ENCODE measurements at places on chromosomes 5 and 9.

DNA sequence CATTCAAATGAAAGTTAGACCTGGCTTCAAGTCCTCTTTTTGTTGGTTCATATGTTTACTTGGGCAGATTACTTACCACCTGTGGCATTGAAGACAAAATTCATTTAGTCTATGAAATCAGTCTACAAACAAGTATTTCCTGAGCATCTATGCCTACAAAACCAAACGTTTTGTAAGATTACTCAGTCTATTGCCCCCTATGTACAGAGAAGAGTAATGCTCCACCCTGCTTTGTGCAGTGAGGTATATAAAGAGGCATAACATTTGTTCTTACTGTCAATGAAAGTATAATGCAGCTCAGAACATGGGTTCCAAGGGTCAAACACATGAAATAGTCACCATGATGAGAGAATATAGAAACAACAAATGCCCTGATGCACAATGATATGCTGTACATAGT, 580.7 kb downstream of the KIF4B start:
- no peak for DNase-seq

- no peak for DNase-seq
Observed at GRCh38 chr5:154984946-154985516, 28.5 kb upstream of the KIF4B start.

DNA sequence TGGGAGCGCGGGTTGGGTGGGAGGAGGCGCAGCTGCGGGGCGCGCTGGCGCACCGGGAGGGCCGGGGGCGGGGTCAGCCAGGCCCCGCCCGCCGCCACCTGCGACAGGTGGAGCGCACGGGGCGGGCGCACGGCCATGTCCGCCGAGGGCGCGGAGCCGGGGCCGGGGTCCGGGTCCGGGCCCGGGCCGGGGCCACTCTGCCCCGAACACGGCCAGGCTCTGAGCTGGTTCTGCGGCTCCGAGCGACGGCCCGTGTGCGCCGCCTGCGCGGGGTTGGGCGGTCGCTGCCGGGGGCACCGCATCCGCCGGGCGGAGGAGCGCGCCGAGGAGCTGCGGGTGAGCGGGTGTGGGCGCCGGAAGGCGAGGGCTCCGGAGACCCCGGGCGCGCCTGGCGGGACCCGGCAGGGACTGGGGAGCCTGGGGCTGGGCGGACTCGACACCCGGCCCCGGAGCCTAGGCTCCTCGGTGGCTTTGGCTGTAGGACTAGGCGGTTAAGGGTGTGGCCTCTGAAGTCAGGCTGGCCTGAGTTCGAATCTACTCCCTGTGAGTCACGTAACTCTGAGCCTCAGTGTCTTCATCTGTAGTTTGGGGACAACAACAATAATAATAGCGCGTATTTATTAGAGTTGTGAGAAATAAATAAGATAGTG, at the start of gene BSPRY:
BSPRY (plus strand) TSS at position 97 of the 650 bp plus-strand sequence; CDS start at position 136, 39 bp downstream.
- DNase-seq, result no peak

DNA sequence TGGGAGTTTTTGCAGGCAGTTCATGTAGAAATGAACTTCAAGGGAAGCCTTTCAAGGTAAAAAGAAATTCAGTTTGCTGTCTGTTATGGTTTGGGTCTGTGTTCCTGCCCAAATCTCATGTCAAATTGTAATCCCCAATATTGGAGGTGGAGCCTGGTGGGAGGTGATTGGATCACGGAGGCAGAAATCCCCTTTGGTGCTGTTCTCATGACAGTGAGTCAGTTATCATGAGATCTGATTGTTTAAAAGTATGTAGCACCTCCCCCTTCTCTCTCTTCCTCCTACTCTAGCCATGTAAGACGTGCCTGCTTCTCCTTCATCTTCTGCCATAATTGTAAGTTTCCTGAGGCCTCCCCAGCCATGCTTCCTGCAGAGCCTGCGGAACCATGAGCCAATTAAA, 341.4 kb downstream of the ARHGEF28 start:
- no peak for DNase-seq

- no peak for DNase-seq
Observed at GRCh38 chr5:79183011-79183410, 52.9 kb upstream of the JMY start.
